ENCODE measurements at places on chromosomes 2 and 18. TPM values are rescaled to one million over a fixed set of nuclear protein-coding genes. Genes with fewer than 3 reads are reported as not detected.

DNA sequence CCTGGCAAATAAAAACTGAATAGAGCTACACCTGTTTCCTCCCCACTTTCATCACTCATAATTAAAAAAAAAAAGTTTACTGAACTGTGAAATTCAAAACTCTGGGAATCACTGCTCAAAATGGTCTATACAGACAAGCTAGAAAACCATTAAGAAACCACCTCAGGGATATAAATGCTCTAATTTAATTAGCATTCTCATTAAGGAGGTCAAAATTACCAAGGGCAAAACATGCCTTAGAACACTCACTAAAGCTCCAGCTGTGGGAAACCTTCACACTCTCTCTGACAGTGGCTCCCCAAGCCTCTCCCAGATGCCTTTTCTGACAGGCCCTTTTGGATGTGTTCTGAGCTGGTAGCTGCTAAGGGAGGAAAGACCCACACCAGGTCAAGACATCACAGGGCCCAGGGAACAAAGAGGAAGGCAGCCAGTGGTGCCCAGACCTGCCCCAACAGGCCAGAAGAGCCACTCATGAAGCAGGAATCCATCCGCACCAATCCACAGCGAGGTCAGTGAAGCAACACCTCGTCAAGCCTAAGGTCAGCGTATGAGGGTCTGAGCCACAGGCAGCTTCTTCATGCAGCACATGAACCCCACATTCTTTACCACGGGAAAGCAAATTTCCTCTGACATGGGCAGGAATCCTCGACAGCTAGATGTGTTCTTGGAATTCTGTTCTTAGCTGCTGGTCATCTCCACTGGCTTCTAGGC is 35.6 kb downstream of the XDH start:
- no peaks in the 10 kb centered on the region for H3K27me3 ChIP-seq
- no peak for DNase-seq
- H3K36me3 ChIP-seq = no peaks in the 10 kb centered on the region
- H3K27ac ChIP-seq = no peak overlapping the region
- no peaks in the 10 kb centered on the region for H3K4me1 ChIP-seq

The DNER gene
- not detected for total RNA-seq

DNA sequence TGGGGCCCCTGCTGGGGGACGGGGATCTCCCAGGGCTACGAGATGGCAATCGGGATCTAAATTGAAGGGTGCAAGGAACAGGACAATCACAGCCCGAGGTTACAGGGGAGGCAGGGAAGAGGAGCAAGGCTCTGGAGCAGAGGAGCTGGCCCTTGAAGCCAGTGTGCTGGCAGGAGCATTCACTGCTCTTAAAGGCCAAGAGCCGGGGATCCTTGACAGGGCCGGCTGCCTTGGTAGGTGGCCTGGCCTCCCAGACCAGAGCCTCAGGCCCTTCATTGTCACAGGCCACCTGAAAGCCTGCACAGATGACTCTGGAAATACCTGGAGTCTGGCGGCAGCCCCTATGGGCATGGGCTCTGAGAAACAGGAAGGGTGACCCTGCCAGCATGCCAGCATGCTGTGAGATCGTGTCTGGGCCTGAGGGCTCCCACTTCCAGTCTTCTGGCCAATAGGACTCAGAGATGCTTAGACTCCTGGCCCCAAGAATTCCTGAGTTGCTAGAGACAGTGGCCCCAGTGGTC is 38.7 kb downstream of the PDIA6 start:
- H3K4me1 ChIP-seq = no peaks in the 10 kb centered on the region
- H3K27ac ChIP-seq = no peak overlapping the region
- no peak for DNase-seq

GRCh38 chr2:88252646-88253045 is 82.5 kb downstream of the THNSL2 start:
- no peaks in the 10 kb centered on the region for H3K4me1 ChIP-seq
- no peak overlapping the region for H3K4me3 ChIP-seq
- H3K36me3 ChIP-seq = no peaks in the 10 kb centered on the region
- DNase-seq = no peak
- no peak overlapping the region for H3K27ac ChIP-seq

The COL5A2 gene
- total RNA-seq = 0.22 TPM

DNA sequence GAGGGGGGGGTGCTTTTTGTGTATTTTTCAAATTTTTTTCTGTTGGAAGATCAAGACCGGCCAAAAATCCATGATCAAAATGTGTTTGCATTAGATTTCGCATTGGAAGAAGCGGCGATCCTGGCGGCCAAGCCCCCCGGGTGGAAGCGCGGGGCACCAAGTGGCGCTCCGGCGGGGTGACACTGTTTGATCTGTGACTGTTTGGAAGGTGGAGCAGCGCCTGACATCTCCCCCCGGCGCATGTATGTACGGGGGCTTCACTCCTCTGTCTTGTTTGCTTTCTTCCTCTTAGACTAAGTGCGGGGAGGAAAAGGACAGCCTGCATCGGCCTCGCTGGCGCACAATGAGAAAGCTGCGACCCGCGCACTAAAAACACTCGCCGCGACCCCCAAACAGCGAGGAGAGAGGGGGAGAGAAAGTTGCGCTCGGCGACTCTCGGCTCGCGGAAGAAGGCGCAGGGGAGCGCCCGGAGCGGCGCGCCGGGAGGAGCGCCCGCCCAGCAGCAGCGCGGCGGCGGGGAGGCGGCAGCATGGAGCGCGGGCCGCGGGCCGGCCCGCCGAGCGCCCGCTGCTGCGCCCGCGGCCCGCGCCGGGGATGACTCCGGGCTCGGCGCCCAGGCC is 515 bp downstream of the TSHZ1 start:
- H3K4me1 ChIP-seq = peaks cover 57% of the 10 kb centered on the region
- peak; percentile 10 for DNase-seq
- no peaks in the 10 kb centered on the region for H3K27me3 ChIP-seq
- H3K4me3 ChIP-seq = peak overlapping the region; percentile 97

GRCh38 chr2:230234122-230234722 is 8.7 kb downstream of the SP140 start:
- H3K27ac ChIP-seq = no peak overlapping the region
- H3K4me1 ChIP-seq = peaks cover 18% of the 10 kb centered on the region
- no peak for DNase-seq
- peak overlapping the region; percentile 13 for H3K4me3 ChIP-seq
- H3K27me3 ChIP-seq = no peaks in the 10 kb centered on the region
- H3K36me3 ChIP-seq = peaks cover 46% of the 10 kb centered on the region

The IL36B gene
- not detected for total RNA-seq

DNA sequence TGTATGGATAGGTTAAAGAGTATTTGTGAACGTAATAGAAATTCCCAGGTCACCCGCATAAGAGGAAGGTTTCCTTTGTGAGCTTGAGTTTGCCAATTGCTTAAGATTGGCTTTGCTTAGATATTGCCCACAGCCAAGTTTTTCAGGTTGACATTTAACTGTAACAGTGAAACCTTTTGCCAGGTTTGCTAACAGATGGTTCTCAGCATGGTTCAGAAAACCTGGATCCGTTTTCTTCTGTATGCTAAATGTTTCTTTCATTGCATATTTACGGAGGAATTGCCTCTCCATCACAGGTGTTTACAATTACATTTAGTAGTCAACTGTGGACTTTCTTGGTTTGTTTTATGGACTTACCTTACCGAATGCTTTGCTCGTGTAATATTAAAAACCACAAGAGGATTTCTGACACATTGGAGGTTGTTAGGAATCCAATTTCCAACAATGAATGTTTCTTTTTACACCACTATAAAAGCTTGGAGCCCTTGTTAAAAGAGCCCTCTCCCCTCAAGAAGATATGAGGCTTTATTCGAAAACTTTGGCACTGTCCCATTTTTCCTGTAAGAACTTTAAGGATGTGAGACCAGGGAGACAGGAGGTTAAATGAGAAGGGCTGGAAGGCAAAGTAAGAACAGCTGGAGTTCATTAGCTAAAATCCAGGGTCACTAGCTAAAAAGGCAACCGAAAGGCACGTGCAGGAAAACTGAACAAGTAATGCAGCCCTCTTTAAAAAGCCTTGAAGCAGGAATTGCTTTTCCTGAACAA is 7.8 kb downstream of the CDK15 start:
- no peak overlapping the region for H3K27ac ChIP-seq
- no peaks in the 10 kb centered on the region for H3K4me1 ChIP-seq
- H3K27me3 ChIP-seq = peaks cover 4% of the 10 kb centered on the region
- no peaks in the 10 kb centered on the region for H3K36me3 ChIP-seq
- DNase-seq = no peak
- H3K4me3 ChIP-seq = no peak overlapping the region

DNA sequence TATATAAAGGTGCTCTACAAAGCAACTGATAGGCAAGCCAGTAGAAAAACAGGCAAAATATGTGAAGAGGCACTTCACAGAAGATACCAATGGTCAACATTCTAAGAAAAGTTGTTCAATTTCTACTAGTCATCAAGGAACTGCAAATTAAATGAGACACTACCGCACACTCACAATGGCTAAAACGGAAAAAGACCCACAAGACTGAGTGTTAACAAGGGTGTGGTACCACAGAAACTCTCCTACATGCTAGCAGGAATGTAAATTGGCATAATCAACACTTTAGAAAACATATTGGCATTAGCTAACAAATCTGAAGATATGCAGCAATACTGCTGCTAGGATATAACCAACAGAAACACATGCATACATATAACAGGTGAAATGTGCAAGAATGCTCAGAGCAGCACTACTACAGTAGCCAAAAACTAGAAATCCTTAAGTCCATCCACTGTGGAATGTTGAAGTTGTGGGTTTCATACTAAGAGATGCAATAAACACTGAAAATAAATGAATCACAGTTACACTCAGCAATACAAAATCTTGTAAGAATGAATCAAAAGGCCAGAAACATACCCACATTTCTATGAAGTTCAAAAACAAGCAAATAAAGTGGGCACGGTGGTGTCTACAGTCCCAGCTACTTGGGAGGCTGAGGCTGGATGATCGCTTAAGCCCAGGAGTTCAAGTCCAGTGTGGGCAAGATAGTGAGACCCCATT is 9.2 kb downstream of the RNU4ATAC start:
- no peaks in the 10 kb centered on the region for H3K4me1 ChIP-seq
- no peak overlapping the region for H3K27ac ChIP-seq
- peak overlapping the region; percentile 5 for H3K4me3 ChIP-seq
- DNase-seq = no peak
- H3K36me3 ChIP-seq = no peaks in the 10 kb centered on the region

- H3K4me3 ChIP-seq = no peak overlapping the region
- H3K27me3 ChIP-seq = peaks cover 4% of the 10 kb centered on the region
- no peaks in the 10 kb centered on the region for H3K36me3 ChIP-seq
- H3K4me1 ChIP-seq = peaks cover 7% of the 10 kb centered on the region
- DNase-seq = no peak
Measured at GRCh38 chr2:232871418-232871834, 1.4 kb downstream of the SNORC start.

The PLCL1 gene
- total RNA-seq = 37.8 TPM

The HRH4 gene
- total RNA-seq = 0.39 TPM

GRCh38 chr2:121596221-121597080 is 52.8 kb downstream of the CLASP1 start:
- no peak overlapping the region for H3K27ac ChIP-seq
- H3K27me3 ChIP-seq = no peaks in the 10 kb centered on the region
- peaks cover 16% of the 10 kb centered on the region for H3K4me1 ChIP-seq
- peak; percentile 58 for DNase-seq
- no peaks in the 10 kb centered on the region for H3K36me3 ChIP-seq
- H3K4me3 ChIP-seq = peak overlapping the region; percentile 22

The RFX8 gene
- 5.5 TPM for total RNA-seq

The ANKRD53 gene
- total RNA-seq = 0.94 TPM

Data from CD4-positive, CD25-positive, alpha-beta regulatory T cell (primary cell).